Caudate nucleus (tissue), 63 donors: ENCODE measurements at places on chromosomes 16 and 17.

DNA sequence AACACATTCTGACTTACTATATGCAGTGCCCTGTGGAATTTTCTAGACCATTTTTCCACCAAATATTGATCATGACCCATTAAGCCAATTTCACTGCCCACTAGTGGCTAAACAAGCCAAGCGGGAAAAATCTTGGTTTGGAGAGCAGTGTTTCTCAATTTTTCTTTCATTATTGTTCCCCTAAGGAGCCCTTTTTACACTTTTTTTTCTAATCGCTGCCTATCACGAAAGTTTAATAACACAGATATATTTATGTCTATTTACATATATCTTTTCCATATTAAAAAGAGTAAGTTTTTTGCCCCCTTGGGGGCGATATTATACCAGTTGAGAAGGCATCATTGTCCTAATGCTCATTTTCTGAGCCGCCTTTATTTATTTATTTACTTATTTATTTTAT lies 10.8 kb upstream of the TLCD3B start:
- DNase-seq, result no peak

- no peak for DNase-seq
These were observed 608 bp downstream of the AXIN2 start for GRCh38 chr17:65560628-65561451.

GRCh38 chr17:76886395-76886794 lies 18.2 kb downstream of the MGAT5B start:
- no peak for DNase-seq

DNA sequence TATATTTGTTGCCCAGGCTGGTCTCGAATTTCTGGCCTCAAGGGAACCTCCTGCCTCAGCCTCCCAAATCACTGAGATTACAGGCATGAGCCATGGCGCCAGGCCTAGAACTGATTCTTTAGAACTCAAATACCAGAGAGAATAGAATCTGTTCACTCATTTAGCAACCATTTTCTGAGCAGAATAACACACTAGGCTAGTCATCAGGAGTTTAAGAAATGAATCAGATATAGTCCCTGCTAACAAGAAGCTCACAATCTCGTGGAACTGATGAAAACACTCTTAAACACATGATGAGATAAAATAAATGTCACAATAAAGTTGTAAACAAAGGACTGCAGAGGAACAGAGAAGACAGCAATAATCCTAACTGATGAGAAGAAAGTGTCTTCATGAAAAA lies 55.8 kb upstream of the ADCY9 start:
- no peak for DNase-seq

DNA sequence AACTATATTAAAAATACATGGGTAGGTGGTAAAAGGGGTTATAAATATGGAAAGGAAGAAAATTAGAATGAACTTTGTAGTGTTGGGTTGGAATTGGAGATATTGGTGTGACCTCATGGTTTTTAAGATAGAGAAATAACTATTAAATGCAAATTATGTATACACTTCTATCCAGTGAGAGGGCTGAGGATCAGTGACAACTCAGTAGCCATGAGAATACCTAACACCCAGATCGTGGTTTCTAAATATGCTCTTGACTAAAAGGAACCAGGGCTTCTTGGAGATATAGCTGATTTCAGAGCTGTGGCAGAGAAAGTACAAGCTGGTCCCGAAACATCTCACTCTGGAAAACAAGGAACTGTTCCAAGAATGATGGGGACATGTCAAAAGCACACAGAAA lies 44.4 kb downstream of the SLC6A4 start:
- DNase-seq, result no peak

DNA sequence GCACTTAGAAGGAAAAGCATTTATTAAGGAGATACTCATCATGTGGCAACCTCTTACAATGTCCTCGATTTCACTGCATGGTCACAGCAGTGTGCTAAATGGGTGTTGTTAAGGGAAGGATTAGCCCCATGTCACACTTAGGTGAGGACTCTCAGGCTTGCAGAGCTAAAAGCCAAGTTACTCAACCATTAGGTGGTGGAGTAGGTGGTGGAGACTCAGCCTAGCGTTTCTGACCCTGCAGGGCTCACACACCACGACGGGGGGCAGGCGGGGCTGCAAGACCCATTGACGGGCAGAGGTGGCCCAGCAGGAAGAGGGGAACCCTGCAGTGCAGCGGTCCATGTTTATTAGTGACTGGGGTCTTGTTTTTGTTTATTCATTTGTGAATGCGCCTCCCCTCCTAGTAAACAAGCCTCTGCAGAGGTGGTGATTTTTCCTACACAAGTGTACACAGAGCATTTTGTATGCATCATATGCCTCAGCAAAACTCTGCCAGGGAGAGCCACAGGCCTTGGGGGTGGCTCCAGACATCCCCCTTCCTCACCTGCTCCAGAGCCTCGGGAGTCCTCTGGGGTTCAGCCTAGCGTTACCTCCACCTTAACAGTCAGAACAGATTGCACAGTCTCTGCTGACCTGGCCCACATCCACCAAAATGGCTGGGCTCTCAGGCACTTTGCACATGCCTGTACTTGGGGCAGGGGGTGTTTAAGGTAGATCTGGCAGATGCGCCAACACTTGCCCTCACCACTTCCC lies 216.7 kb downstream of the C16orf95 start:
- no peak for DNase-seq
